A549 treated with Hydrocortisone at 1 μM for 4 hours (cell line): ENCODE measurements at places on chromosomes 4 and X. TPM values are rescaled to one million over a fixed set of nuclear protein-coding genes. Genes with fewer than 3 reads are reported as not detected.

DGKK gene
- not detected in 5 replicates for total RNA-seq

IL1RAPL1 gene
- total RNA-seq: not detected in 5 replicates

FGF13 gene
- 0.07 to 0.08 TPM in 2 of 5 replicates, not detected in the others for total RNA-seq

LINC00632 gene
- total RNA-seq: 0.94 to 1.7 TPM (median 1.4 TPM) in 5 replicates

TMSB15C gene
- total RNA-seq: 0.05 to 0.29 TPM (median 0.10 TPM) in 5 replicates

TAF1 gene
- 12.9 to 24.9 TPM (median 15.1 TPM) in 5 replicates for total RNA-seq

JCHAIN gene
- 0.20 to 0.33 TPM (median 0.20 TPM) in 4 of 5 replicates, not detected in the other for total RNA-seq

CT45A8 gene
- not detected in 5 replicates for total RNA-seq

EVC gene
- total RNA-seq: 7.9 to 11.1 TPM (median 10.6 TPM) in 5 replicates
